ENCODE measurements at places on chromosomes 11 and 22.

GRCh38 chr11:16364254-16364653 lies 7.9 kb upstream of the SOX6 start:
- no peak for DNase-seq

DNA sequence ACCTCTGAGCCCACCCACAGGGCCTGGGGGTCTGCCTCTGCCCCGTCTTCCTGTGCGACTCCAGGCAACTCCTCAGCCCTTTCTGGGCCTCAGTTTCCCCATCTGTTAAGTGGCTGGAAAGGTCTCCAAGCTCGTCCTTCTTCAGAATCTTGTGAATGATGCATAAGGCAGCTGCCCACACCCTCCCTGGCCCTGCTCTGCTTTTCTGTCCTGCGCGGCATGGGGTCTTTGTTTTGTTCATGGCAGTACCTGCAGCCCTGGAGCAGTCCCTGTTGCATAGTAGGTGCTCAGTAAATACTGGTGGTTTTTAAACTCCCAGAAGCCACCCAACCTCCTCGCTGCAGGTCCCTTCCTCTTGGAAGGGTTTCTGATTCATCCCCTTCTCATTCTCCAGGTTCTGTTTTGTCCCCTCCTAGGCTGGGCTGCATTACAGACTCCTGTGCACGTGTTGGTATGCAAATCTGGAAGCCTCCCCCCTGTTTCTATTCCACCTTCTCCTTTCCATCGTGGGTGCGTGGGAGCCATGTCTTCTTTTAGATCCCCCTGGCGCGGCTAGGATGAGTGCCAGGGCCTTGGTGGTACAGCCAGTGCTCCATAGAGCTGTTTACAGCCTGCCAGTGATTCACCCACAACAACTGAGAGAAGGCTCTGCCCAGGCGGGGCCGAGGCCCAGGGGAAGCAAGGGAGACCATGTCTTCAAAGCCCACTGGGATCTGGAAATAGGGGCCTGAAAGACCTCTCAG lies 19.3 kb upstream of the SYT7 start:
- DNase-seq = peak; percentile 93

DNA sequence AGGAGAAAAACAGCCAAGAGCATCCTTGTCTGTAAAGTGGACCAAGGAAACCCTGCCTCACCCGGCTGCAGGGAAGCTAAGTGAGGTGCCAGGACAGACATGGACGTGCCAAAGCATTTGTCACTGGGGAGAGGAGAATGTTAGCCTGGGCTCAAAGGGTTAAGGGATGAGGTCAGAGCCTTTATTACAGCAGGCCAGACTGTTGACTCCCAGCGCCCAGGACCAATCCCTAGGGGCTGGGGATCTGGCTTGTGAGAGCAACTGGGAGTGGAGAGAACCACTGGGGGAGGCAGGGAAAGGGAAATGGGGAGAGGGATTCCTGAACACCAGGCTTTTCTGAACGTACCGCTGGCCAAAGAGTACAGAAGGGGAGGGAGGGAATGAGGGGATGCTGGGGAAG lies 2.6 kb downstream of the CHRM1 start:
- DNase-seq = no peak

DNA sequence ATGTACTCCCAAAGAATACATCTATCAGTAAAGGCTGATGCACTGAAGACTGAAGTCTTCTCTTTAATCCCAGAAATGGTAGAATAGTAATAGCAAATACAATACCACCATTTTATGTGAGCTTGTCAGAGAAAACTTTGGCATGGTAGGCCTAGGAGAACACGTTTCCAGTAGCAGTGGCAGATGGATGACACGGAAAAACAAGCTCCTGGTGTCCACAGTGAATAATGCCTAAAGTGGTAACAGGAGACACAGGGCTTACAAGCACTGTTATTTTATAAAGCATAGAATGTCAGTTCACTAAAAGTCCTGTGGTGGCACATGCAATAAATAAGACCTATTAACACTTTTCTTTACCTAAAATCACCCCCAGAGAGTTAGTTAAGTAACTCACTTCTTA lies 277.6 kb downstream of the TTC28 start:
- no peak for DNase-seq

DNA sequence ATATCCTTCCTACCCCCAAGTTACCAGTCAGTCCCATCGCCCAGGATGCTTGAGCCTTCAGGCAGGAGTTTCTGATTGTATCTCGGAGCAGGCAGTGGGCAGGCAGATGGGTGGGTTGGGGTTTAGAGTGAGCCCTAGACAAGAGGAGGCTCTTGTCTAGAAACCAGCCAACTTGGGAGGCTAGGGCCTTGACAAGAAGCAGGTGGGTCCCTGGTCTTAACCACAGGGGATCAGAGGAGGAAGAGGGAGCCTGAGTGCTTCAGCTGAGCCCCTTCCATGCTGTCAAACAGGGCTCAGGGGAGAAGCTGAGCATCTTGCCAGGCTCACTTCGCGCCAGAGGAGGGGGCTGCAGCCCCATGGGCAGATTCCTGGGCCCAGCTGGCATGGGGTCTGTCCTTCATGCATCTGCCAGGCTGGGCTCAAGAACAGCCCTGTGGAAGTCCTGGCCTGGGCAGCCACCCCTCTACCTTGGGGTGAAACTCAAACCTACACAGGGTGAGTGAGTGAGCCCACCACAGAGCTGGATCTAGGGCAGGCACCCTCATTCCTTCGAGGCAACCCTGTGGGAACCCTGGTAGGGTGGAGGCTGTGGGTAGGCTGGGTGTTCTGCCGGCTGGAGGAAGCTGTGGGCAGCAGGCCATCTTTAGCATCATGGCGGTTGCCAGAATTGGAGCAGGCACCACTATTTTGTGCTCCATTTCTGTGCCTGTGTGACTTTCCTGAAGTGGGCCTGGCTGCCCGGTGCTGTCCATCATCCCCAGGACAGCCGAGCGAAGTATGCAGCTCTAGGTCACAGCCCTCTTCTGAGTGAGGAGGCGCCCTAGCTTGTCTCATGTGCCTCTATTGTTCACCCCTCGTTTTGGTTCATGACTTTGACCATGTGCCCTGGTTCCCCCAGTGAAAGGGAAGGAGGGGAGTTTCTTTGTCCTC lies 108.1 kb downstream of the MORC2 start:
- no peak for DNase-seq

- no peak for DNase-seq
Measured at GRCh38 chr11:112507281-112507680, 246.6 kb upstream of the PLET1 start.

DNA sequence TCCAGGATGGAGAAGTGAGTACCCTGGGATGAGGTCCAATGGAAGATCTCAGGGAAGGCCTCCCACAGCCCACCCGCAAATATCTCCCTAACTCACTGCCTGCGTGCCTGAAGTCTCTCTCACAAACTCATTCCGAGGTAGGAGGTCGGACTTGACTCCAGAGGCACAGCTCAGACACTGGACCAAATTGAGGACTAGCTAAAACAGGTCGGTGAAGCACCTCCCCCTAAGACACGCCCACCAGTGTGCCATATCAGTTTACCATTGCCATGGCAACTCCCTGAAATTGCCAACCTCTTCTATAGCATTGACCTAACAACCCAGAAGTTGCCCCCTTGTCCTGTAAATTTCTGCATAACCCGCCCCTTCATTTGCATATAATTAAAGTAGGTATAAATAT lies 17.5 kb downstream of the RPL3 start:
- DNase-seq = no peak

DNA sequence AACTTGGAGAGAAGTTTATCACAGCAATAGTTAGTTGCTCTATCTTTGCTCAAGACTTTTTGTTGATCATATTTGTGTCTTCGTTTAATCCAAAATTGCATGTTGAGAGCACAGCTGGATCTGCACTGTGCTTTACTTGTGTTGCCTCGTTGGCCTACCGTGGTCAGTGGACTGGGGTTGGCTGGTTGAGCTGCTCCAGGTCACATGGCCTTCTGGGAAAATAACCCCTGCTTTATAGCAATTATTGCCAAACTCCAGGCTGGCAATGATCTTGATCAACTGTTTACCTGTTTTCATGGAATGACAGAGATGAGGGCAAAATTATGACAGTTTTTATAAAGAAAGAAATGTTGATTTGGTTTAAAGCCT lies 5.7 kb upstream of the PLET1 start:
- no peak for DNase-seq

- no peak for DNase-seq
Measured at GRCh38 chr22:46040471-46041465, 63.8 kb upstream of the WNT7B start.

GRCh38 chr22:44860311-44860710 lies 107.9 kb downstream of the ARHGAP8 start:
- no peak for DNase-seq

DNA sequence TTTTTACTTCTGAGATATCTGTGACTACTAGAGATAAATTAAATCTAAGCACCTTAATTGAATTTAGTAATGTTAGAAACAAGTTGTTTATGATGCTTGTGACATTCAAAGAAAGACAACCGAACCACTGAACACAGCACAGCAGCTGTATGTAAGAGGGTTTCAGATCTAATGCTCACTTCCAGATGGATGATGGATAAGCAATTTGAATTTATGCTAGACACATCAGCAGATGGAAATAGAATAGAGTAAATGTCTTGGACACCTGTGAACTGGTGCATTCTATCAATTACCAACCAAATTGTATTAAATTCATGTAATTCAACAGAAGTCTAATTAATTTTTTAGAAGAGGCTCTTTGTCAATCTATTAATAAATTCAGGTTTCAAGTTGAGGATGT lies 306.3 kb downstream of the CNTN5 start:
- no peak for DNase-seq

DNA sequence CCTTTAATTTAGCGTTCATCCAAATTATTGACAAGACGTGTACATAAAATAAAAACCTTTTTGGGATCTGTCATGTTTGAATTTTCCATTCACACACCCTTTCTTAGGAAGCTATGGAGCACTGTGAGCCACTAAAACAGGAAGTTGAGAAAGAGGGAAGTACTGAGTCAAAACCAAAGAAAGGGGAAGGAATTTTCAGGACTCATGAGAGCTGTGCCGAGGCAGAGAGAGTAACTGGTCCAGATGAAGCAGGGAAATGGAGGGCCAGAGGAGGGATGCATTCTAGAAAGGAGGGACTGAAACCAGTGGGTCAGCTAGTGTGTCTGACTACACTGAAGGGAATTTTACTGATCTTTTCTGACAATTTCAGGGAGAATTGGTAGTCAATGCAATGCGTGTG lies 24.9 kb downstream of the APLP2 start:
- no peak for DNase-seq

GRCh38 chr22:19886605-19887255 lies 32.1 kb upstream of the GNB1L start:
- no peak for DNase-seq

GRCh38 chr11:34748036-34748435 lies 127.1 kb downstream of the EHF start:
- DNase-seq = no peak

DNA sequence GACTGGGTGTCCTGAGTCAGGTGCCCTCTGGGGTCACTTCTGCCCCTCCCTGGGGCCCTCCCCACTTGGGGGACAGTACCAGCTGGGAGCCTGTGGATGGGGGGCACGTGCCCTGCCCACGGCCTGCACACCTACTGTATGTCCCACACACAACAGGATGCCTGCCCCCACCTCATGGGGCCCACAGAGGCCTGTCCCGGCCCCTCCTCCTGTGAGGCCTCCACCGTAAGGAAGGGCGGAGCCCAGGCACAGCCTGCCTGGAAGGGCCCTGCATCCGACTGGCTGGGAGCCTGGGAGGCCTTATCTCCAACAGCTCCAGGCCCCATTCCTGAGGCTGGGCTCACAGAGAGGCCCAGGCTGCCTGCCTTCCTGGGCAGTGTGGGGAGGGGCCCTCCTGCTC lies 47.8 kb downstream of the BRSK2 start:
- no peak for DNase-seq

DNA sequence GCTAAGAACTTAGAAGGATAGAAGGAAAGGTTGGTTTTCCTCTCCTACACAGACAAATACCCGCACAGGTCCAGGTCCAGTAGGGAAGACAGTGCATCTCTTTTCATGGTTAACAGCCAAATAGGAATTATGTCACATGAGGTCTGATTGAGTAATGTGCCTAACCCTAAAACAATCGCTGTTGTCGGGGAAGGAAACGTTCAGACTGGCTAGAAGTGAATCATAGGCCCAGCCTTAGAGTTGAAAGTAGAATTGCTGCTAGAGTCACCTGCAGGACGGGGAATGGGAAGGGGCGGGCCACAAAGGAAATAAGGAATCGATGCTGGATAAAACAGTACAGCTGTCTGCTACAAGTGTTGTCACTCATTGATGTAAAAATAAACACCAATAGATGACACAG lies 12.4 kb upstream of the HTATIP2 start:
- DNase-seq = no peak

DNA sequence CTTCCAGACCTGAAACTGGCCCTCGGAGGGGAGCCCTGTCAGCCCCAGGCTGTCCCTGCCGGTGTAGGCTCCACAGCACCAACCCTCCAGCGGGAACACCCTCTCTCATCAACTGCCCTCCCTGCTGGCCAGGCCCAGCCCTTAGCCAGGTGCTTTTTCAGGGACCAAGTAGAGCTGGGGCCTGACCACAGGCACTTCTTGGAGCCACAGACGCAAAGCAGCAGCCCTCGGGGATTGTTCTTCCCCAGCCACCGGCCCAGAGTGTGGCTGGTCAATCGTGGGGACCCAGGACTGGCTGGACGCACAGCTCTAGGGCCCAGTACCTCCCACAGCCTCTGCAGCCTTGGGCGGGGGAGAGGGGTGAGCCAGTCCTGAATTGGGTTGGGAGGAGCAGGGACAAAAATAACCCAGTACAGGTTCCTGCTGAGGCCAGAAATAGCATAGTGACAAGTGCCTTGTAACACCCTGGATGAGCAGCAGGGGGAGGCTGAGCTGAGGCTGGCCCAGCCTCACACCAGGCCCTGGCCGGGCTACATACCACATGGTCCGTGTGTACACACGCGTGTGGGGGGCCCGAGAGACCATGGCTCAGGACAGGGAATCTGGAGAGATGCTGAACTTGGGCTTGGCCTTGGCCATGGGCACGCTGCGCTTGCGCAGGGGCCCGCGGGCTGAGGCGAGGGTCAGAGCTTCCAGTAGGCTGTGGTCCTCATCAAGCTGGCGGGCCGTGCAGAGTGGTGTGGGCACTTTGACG lies 2.0 kb downstream of the KCNJ11 start:
- DNase-seq = peak; percentile 94

DNA sequence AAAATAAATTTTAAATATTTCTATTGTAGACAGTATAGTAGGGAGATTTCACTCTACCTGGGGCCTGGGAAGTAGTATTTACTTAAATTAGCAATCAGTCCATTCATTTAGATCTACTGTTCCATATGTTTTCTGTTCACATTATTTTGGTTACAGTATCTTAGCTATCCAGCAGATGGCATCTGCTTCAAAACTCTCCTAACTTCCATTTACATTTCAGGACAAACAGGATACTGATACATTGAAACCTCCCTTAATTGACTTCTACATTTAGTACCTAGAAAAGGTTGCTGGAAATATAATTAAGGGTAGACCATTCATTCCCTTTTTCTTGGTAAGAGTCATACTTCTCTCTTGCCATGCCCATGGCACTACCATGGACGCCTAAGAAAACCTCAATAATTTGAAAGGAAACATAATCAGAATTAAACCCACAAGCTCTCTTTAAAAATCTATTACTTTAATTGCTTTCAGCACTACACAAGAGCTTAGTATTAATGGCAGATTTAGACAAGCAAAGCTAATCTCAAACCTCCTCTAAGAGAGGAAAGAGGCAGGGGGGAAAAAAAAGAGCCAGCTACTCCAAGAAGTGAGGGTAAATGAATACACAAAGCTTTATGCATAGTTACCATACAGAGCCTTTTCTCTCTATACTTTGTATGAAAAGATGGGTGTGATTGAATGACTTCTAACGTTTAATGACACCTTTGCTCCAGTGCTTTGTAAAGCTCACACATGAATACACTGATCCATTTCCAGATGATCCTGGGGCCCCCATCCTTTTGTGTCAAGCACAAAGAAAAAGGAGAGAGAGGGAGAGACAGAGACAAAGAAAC lies 131.2 kb upstream of the MTMR2 start:
- no peak for DNase-seq

- no peak for DNase-seq
Measured at GRCh38 chr11:61091373-61092279, 10.7 kb upstream of the CD5 start.
